ENCODE measurements at places on chromosomes 1 and 21. TPM values are rescaled to one million over a fixed set of nuclear protein-coding genes. Genes with fewer than 3 reads are reported as not detected.

HSPG2 gene
- total RNA-seq = 311 TPM

GRCh38 chr1:237124856-237125462 is 83.0 kb downstream of the RYR2 start:
- no peak for ATAC-seq

DNA sequence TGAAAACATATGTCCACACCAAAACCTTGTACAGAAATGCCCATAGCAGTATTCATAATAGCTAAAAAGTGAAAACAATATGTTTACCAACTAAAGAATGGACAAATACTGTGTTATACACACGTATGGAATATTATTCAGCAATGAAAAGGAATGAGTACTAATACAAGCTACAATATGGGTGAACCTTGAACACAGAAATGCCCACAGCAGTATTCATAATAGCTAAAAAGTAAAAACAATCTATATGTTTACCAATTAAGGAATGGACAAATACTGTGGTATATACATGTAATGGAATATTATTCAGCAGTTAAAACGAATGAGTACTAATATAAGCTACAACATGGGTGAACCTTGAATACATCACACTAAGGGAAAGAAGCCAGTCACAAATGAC is 3.0 kb downstream of the BTG3 start:
- no peak for ATAC-seq

GRCh38 chr1:231338270-231339128 is at the start of gene SPRTN:
Gene SPRTN (plus strand): TSS chr1:231338293. CDS start chr1:231338384, 91 bp downstream.
- peak; percentile 83 for ATAC-seq

LDLRAD1 gene
- total RNA-seq = not detected

- ATAC-seq = no peak
Measured at GRCh38 chr1:6258675-6259074, 2.2 kb downstream of the GPR153 start.

DNA sequence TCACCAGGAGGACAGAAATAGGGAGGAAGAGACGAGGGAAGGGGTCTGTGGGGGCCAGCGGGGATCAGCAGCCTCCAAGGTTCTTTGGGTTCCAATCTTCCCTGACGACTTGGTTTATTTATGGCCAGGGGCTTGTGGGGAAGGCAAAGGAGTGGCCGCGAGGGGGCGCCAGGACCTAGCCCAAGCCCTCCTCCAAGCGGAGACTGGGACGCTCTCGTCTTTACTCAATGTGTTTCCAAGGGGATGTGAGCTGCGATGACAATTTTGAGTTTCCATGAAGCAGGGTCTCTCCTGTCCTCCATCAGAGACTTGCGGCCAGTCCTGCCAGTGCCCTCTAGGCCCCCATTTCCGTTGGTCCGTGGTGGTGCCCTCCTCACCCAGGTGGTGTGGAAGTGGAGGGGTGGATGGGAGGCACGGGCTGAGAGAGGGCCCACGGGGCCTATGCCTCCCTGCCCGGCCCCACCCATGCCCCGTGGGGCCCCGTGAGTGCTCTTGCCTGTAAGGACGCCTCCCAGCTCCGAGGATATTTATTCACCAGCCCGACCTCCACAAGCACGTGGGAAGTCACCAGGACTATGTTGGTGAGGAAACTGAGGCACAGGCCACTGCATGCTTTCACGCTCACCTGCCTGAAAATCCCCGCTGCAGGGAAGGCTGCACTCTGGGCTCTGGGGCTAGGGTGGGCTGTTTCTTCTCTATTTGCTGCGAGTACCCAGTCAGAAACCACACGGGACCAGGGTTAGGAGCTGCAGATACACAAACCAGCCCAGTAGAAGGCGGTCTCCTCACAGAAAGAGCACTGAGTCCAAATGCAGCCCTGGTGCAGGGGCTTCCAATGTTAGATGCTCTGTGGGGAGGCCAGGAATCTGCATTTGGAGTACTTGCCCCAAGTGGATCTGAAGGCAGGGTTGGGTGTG is 26.5 kb downstream of the DMRTB1 start:
- peak; percentile 74 for ATAC-seq

GRCh38 chr1:3657096-3657475 is 4.8 kb downstream of the TP73 start:
- no peak for ATAC-seq

DNA sequence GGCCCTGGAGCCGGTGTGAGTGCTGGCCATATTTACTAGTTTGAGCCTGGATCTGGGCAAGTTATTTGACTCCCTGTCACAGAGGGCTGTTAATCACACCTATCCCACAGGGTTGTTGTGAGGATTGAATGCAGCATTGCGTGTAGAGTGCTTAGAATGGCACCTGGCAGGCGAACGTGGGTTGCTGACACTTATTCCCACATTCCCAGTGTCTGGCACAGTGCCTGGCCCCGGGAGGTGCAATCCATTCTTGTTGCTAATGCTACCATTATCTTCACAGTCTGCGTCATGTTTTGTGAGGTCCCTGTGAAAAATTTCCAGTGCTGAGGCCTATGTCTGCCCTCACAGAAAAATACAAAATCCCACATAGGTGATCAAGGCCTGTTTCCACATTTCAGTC is 66.1 kb downstream of the CD2 start:
- ATAC-seq = no peak

GRCh38 chr1:210523830-210524229 is 195.1 kb downstream of the HHAT start:
- ATAC-seq = no peak

- no peak for ATAC-seq
Measured at GRCh38 chr1:216178281-216178680, 245.0 kb downstream of the USH2A start.

DNA sequence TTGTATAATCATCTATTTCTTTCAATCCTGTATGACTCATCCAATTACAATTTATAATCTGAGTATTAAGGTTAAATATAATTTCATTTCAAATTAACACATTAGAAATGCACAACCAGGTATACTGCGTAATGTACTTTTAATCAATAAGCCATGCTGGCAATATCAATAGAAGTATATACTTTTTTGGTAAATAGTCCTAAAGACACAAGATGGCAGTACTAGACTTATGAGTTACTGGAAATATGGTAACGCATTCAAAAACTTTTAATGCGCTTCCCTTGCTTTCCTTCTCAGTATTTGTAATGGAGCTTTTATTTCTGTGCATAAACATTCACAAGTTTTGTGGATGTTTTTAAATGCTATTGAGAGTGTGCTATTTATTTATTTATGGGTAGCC is 1162.0 kb upstream of the TMPRSS15 start:
- no peak for ATAC-seq

GRCh38 chr1:186076006-186076405 is 299.0 kb downstream of the TPR start:
- peak; percentile 81 for ATAC-seq

DNA sequence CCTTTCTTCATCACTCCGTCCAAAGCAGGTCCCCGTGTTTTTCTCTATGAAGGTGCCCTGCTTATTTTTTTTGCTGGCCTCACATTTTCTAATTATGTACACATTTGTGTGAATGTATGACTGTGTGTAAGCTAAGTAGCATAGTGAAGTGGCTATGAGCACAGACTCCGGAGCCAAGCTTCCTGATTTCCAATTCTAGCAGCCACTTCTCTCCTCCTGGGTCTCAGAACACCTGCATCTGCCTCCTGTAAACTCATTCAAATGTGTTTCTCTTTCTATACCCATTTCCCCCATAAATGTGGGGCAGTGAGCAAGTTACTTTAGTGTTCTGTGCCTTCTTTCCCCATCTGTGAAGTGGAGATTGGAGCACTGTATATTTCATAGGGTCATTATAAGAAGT is 2.1 kb downstream of the SLAMF6 start:
- no peak for ATAC-seq

GRCh38 chr1:98661544-98662355 is at the start of gene SNX7:
Gene SNX7 (plus strand): TSS chr1:98661721. CDS start chr1:98661732, 11 bp downstream.
- ATAC-seq = peak; percentile 99

GRCh38 chr1:75720820-75721219 is 3.7 kb upstream of the ACADM start:
- ATAC-seq = no peak
